ENCODE measurements at places on chromosomes 6 and 20.

- no peak for DNase-seq
These were observed 12.3 kb upstream of the VSTM2L start for GRCh38 chr20:37890643-37891042.

GRCh38 chr6:9437836-9438235 lies 977.0 kb downstream of the TFAP2A start:
- no peak for DNase-seq

- peak; percentile 54 for DNase-seq
These were observed 4.4 kb downstream of the ZKSCAN3 start for GRCh38 chr6:28353981-28354676.

DNA sequence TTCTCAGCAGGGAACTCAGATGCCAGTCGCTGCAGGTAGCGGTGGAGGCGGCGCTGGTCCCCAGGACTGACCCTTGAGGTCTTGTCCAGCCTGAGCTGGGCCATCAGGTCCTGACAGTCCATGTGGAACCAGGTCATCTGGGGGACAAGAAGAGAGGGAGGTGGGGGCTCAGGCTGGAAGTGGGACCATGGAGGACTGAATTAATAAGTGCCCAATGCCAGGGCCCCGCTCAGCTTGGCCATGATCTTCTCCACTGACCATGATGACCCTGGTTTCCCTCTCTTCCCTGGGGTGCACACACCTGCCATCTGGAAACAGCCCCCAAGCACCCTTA lies 47.0 kb downstream of the KIAA1755 start:
- DNase-seq: no peak

DNA sequence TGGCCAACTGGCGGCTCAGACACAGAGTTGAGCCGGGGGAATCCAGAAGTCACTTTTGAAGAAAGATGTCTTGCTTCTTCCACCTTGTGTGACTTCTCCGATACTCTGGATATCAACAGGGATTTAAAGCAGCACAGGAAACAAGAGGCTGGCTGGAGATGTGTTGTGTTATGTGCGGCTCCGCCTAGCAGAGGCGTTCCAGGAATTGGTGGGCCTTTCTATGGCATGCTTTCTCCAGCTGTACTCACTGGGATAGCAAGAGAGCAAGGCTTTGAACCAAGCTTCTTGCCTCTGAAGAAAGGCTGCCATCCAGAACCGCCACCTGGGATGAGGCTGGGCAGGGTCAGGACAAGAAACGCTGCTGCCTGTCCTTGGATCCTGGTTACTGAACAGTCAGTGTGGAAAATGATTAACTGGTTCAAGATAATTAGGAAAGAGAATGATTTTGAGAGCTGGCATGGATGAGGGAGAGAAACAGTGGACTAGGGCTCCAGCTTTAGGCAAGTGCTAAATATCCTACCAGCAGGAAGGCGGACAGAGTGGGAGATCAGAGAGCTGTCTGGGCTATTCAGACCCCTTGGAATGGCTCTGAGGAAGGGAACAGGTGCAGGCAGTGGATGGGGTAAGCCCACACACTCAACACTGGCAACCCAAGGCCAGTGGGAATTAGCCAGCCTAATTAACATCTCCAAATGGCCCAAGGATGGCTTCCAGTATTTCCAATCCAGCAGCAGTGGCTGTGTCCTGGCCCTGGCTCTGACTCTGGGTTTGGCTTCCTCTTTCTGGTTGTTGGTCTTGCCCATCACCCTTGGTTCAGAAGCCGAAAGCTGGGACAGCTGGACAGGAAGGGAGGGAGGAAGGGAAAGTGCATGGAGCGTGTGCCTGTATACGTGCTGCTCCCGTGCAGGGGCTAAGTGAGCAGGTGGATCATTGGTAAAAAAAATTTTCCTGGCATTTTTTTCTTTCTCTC lies 31.9 kb downstream of the INSM1 start:
- DNase-seq: no peak

All from dorsolateral prefrontal cortex (tissue), 122 donors.